Kidney epithelial cell (primary cell): ENCODE measurements at places on chromosomes 12 and 14.

- DNase-seq, result no peak
Observed at GRCh38 chr12:128968668-128969067, 115.4 kb downstream of the GLT1D1 start.

GRCh38 chr12:19530637-19531023, 91.3 kb downstream of the AEBP2 start:
- no peak for DNase-seq

- DNase-seq, result no peak
Observed at GRCh38 chr12:78457938-78458337, 406.6 kb upstream of the SYT1 start.

- DNase-seq, result no peak
Observed at GRCh38 chr12:16453319-16453718, 105.9 kb downstream of the MGST1 start.

- no peak for DNase-seq
Observed at GRCh38 chr14:74324931-74325361, 22.2 kb upstream of the ABCD4 start.

- no peak for DNase-seq
Observed at GRCh38 chr14:60656686-60657455, 7.6 kb upstream of the SIX1 start.

DNA sequence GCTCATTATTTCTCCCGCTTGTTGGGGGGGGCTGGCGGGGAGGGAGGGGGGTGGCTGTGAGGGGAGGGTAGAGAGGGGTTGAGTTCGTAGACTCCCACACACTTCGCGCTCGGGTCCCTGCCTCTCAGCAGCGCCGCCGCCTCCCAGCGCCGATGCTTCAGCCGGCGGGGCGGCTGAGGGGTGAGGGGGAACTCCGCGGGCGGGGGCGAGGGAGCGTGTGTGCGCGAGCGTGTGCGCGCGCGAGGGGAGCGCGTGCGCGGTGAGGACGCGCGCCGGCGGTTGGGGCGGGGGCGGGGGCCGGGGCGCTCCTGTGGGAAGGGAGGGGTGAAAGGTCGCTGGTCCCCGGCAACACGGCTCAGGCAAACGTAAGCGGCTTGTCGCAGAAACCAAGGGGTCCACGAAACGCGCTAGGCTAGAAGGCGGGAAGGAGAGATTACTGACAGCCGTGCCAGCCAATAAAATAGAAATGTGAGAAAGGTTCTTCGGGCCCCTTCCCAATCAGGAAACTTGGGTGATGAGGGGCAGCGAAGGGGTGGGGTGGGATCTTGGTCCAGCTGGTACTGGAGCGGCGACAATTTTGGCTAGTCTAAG, 343 bp upstream of the NOVA1 start:
- DNase-seq, result peak; percentile 61

DNA sequence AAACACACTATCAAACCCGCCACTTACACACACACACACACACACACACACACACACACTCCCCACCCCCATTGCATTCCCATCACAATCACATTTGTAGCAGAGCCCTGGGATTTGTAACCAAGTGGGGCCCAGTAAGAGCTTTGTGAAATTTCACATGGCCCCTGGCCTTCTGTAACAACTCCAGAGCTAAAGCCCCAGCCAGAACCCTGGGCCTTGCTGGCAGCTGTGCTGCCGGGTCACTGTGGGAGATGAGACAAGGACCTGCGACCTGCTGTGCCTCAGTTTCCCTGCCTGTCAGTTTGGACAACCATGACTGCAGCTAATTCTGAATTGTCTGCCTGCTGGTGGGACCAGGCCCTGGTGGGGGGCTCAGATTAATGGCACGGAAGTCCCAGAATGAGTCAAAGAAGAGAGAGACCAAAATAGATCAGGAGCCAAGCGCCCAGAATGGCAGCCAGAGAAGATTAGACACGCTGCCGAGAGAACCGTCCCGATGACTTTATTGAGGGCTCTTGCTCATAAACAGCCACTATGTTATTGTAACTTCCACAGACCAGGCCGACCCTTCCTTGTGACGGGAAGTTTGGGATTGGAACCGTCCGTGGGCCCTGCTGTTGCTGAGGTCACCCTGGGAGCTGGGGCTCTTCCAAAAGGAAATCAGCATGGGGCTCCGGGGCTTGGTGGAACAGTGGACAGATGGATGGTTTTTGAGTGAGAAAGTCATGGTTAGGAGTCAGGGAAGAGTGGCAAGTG, 123.1 kb downstream of the ZFP36L1 start:
- DNase-seq, result no peak

DNA sequence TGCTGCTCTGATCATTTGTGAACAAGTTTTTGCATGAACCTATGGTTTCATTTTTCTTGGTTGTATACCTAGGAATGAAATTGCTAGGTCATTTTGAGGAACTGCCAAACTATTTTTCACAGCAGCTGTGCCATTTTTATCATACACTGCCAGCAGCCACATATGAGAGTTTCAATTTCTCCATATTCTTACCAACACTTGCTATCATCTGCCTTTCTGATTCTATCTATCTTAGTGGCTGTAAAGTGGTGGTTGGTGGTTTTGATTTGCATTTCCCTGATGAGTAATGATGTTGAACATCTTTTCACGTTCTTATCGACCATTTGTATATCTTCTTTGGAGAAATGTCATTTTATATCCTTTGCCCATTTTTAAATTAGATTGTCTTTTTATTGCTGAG, 146.1 kb downstream of the C12orf75 start:
- no peak for DNase-seq

- DNase-seq, result no peak
Observed at GRCh38 chr12:16449459-16449858, 102.0 kb downstream of the MGST1 start.

GRCh38 chr14:55129428-55130195, 560 bp downstream of the LGALS3 start:
- no peak for DNase-seq

GRCh38 chr12:60630796-60631195, 1035.0 kb downstream of the SLC16A7 start:
- DNase-seq, result no peak

DNA sequence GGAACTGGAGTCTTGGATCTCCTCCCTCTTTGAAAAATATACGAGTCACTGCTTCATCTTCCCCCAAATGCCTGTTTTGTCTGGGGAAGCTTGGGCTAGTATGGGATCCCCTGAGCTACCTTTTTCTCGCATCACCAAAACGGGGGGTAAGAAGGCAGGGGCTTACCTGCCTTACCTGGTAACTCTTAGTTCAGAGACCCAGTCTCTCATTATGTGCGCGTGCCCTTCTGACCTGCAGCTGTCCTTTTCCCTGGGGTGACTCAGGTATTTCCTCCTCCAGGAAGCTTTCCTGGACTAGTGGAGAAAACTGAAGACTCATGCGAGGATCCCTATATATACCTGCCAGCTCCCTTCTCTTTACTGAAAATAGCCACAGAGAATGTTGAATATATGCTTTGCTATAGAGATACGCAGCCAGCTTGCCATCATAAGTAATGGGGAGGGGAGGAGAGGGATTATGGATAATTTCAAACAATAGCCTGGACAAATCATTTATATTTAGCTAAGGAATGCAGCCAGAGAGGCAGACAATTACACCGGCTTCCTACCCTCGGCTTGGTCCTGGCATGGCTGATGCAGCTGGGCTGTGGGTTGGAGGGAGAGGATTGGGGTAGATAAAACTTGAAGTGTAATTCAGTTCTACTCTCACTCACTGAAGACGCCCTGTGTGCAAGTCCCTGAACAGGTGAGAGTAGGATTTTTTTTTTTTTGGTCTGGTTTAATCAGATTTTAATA, 1.1 kb downstream of the TSPAN9 start:
- no peak for DNase-seq

DNA sequence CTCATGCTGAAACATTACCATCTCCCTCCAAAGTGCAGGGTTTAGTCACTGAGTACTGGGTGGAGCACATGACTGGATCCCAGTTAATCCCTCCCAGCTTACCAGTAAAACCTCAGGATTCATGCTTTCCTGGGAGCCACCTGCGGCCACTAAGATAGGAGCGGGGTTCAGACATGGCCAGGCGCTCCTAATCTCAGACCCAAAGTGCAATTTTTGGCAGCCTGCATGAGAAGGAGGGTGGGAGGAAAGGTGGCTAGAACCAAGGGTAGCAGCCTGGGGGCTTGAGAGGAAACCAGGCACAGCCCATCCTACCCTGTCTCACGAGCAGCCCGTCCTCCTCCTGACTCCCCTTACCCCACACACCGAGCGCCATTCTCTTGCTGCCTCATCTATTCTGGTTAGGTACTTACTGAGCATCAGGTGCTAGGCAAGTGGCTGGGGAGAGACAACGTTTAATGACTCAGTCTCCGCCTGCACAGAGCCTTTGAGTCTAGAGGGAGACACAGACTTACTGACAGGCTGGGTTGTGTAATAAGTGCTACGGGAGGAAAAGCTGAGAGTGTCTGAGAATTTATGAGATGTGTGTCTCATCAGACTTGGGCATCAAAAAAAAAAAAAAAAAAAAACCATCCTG, 9.9 kb downstream of the GPRC5A start:
- DNase-seq, result peak; percentile 93

DNA sequence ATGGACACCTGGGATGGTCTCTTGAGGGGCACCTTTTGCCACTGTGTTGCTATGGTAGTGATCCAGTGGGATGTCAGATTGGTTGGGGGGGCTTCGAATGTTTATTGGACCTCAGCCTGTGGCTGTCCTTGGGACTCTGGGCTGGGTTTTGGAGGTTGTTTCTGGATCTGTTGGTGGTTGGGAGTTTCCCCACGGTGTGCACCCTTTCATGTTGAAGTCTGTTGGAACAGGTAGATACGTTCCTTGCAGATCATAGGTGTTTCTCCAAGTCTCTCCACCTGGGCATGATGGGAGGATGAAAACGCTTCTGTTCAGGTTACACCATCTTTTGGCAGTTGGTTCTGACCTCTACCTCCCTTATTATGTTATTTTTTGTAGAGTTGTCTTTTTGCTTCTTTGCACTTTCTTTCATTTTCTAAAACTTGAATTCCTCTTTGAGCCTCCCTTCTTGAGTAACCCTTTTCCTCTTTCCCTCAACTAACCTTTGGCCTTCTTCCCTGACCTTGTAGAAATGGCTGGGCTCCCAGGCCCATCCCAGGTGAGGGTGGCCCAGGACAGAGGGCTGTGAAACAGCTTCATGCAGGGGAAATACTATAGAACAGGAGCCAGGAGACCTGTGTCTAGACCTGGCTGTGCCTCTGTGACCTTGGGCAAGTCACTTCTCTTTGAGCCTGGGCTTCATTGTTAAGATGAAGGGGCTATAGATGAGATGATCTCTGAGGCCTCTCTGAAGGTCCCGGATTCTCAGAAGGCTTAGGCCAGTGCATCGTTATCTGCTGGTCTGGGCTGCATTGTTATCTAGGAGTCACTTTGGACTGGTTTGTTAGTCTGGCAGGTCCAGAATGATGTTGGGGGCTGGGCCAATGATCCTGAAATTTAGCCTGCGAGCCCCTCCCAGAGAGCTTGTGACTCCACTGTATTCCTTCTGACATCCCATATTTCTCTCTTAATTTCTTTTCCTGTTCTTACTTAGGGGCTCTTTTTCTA, 2.0 kb downstream of the ATN1 start:
- DNase-seq, result no peak

GRCh38 chr14:66081594-66082376, 404.4 kb upstream of the CCDC196 start:
- no peak for DNase-seq

DNA sequence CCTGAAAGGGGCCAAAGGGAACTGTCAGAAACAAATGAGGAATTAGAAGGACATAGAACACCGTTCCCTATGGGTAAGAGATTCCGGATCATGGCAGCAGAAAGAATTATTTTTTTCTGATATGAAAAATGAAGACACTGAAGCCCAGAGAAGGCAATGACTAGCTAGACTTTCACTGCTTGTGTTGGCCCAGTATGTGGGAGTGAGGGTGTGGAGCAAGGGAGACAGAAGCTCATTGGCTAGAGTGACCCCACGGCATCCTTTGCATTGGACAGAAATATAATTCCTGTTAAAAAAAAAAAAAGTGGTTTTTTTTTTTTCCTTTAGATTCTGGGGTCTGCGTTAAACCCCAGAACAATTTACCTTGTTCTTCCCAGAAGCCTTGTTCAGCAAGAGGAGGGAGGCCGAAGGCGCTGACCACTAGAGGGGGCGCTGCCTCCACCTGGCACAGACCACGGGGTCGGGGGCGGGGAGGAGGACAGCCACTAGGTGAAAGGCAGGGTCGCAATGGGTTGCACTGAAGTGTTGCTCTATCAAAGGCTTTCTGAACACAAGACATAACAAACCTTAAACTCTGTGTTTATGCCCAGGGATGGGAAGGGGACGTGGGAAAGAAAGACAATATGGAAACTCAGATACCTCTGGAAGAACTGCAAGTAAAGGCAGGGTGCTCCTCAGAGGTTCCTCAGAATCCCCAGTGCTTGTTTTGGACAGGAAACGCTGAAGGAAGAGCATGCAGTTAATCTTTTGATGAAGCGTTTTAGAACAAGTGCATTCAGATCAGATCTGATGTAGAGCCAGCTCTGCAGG, 156.8 kb downstream of the KCNA5 start:
- no peak for DNase-seq

DNA sequence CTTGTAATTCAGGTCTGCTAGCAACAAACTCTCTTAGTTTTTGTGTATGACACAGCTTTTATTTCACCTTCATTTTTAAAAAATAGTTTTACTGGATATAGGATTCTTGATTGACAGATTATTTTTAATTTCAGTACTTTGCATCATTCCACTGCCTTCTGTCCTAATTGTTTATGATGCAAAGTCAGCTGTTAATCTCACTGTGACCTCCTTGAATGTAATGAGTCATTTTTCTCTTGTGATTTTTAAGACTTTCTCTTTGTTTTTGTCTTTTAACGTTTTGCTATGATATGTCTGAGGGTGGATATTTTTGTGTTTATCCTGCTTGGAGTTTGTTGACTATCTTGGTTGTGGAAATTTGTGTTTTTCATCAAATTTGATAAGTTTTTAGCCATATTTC, 126.3 kb upstream of the FBXO33 start:
- no peak for DNase-seq

GRCh38 chr12:110699591-110700445, 10.9 kb upstream of the HVCN1 start:
- DNase-seq, result no peak
